Activated naive CD8-positive, alpha-beta T cell treated with anti-CD3 and anti-CD28 coated beads, Interleukin-2, amount 10 ng/mL, durations not matched to agents 7 days and 5 days (primary cell): ENCODE measurements at places on chromosomes 1 and 21. TPM values are rescaled to one million over a fixed set of nuclear protein-coding genes. Genes with fewer than 3 reads are reported as not detected.

DNA sequence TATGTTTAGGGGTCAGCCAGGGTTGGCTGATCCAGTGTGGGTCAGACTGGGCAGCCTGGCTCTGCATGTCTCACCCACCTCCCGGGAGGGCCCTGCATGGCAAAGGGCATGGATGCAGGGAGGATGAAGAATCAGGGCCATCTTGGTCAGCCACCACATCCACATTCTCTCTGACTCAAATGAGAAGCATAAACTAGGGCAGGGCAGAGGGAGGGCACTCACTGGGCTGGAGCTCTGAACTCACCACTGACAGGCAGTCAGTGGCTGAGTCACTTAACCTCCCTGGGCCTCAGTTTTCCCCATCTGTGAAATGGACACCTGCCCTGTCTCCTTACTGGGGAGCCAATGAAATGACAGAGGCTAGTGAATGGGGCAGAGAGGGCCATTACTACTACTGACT is 4.3 kb upstream of the CELA2A start:
- H3K27ac ChIP-seq, result no peak overlapping the region
- no peaks in the 10 kb centered on the region for H3K36me3 ChIP-seq
- peaks cover 4% of the 10 kb centered on the region for H3K27me3 ChIP-seq
- no peak overlapping the region for H3K4me3 ChIP-seq
- DNase-seq, result no peak
- no peaks in the 10 kb centered on the region for H3K4me1 ChIP-seq

- H3K4me1 ChIP-seq, result no peaks in the 10 kb centered on the region
- H3K27ac ChIP-seq, result no peak overlapping the region
- no peaks in the 10 kb centered on the region for H3K36me3 ChIP-seq
- peaks cover 31% of the 10 kb centered on the region for H3K27me3 ChIP-seq
- DNase-seq, result no peak
Observed at GRCh38 chr1:229938551-229938950, 128.5 kb upstream of the GALNT2 start.

The TEDDM1 gene
- total RNA-seq, result not detected

DNA sequence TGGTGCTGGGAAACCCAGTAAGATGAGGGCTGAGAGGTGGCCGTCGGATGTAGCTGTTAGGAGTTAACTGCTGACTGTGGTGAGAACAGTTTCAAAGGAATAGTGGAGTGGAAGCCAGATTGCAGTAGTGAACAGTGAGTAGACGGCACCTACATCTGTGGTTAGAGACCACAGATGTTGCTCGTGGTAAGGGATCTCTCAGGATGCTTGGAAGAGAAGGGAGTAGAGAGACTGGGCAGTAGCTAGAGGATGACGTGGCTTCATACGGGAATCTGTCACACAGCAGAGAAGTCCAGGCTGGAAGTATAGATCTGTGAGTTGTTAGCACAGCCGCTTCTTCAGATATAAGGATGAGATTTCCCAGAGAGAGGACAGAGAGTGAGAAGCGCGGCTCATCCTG is 7.8 kb upstream of the ARTN start:
- DNase-seq, result no peak
- H3K4me1 ChIP-seq, result peaks cover 1% of the 10 kb centered on the region
- no peaks in the 10 kb centered on the region for H3K36me3 ChIP-seq

- no peaks in the 10 kb centered on the region for H3K27me3 ChIP-seq
- no peaks in the 10 kb centered on the region for H3K4me1 ChIP-seq
- peaks cover 2% of the 10 kb centered on the region for H3K36me3 ChIP-seq
- no peak overlapping the region for H3K4me3 ChIP-seq
- no peak for DNase-seq
Observed at GRCh38 chr21:17585875-17586450, 26.7 kb downstream of the BTG3 start.

GRCh38 chr1:50973875-50974617 is 4.0 kb downstream of the CDKN2C start:
- H3K4me3 ChIP-seq, result no peak overlapping the region
- H3K4me1 ChIP-seq, result peaks cover 23% of the 10 kb centered on the region
- DNase-seq, result no peak
- H3K27ac ChIP-seq, result no peak overlapping the region

- peaks cover 15% of the 10 kb centered on the region for H3K4me1 ChIP-seq
- peaks cover 13% of the 10 kb centered on the region for H3K36me3 ChIP-seq
- H3K4me3 ChIP-seq, result peak overlapping the region; percentile 80
Observed at GRCh38 chr1:174990382-174990999, 9.3 kb upstream of the CACYBP start.

The PTGS2 gene
- total RNA-seq, result not detected
